ENCODE measurements at places on chromosomes 12 and 14. TPM values are rescaled to one million over a fixed set of nuclear protein-coding genes. Genes with fewer than 3 reads are reported as not detected.

Gene DLGAP5
- 0.08 TPM for total RNA-seq

Gene KRT2
- total RNA-seq: not detected

Gene SLC10A1
- total RNA-seq: not detected

Gene DNM1L
- 67.3 TPM for total RNA-seq

Gene RNASE3
- total RNA-seq: not detected

Gene RFX4
- total RNA-seq: not detected

Gene METAP2
- total RNA-seq: 63.5 TPM

DNA sequence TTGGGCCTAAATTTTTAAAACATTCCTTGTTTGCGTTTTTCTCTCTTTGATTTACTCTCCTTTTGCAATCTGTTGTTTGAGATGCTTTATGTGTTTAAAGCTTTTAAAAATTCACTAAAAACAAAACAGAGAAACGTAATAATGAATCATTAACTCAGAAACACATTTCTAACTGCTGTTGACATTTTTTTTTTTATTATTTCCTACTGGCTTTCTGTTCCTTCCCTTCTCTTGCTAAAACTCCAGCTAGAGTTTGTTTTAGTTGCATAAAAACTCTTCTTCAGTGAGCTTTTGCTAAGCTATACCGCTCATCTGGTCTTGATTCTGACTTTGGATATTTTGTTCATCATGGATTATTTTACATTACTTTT is 29.0 kb upstream of the SRGAP1 start:
- DNase-seq: no peak

DNA sequence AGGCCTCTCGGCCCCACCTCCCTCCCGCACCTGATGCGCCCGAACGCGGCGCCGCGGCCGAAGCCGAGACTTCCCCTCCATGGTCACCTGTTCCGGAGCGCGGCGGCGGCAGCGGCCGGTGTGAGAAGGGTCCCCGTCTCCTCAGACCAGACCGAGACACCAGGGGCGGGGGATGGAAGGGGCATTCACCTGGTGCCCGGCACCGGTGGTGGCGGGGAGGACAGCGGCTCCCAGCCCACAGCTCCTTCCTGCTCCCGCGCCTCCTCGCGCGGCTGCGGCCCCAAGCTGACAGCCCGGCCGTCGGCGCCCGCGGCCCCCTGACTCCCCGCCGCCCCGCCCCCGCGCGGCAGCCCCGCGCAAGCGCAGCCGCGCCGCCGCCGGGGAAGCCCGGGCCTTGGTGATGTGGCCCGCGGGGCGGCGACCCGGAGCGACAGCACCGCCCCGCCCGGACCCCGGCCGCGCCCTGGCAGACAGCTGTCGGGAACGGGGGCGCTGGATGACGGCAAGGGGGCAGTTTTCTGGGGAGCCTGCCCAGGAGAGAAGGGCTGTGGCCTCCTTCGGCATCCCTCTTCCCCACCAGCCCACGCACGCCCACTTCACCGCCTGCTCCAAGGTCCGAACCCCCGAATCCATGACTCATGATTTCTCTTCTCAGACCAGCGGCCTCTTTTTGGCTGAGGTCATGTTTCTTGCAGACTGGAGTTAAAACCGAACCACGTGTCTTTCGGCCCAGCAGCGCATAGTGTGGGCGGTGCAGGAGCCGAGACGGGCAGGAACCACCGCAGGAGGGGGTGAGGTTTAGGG is at the start of gene SLC41A2:
Gene SLC41A2 (minus strand): TSS at position 290 of the 804 bp plus-strand sequence. CDS start 29,763 bp downstream, outside the sequence.
- peak; percentile 83 for DNase-seq

DNA sequence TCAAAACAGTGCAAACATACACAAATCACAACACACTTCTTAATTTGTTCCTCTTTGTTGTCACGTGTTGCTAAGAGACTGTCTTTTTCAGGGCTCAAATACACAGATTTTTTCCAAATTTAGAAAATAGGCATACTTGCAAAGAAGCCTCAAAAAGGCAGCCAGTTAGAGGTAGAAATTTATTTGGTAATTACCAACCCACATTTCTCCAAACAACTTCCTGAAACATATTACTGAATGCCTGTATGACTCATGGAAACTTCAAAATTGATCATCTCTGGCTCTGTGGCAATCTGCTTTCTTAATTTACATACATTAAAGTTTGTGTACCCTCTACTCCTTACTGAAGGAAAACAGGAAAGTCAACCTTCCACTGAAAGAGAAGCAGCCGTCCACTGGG is 36.4 kb downstream of the PPM1H start:
- DNase-seq: no peak

- DNase-seq: no peak
These were observed 1275.7 kb upstream of the FLRT2 start for GRCh38 chr14:84254290-84254689.

- DNase-seq: no peak
These were observed 11.0 kb downstream of the KLHDC1 start for GRCh38 chr14:49703965-49704364.

DNA sequence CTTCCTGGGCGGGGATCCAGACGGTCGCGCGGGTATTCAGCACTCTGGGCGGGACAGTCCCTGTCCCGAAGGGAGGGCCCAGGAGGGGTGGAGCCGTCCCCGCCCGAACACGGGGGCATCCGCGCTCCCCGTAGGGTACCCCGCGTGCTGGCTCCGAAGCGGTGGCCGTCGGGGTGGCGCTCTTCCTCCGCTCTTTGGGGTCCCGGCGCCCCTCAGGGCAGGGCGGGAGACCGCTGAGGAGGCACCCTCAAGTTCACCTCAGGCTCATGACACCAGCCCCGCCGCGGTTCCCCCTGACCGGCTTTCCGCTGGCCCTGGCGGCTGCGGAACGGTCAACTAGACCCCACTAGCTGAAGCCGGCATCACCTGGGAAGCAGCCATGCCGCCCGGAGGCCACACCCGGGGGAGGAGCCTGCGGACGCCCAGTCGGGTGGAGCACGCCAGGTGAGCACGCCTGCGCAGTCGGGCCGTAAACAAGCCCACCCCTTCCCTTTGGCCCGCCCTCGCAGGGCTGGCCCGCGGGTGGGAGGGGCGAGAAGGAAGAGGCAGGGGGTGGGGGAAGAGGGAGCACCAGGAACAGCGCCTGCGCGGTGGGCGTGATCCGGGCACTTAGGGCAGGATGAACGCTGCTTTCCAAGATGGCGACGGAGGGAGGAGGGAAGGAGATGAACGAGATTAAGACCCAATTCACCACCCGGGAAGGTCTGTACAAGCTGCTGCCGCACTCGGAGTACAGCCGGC is at the start of gene WDR20:
Gene WDR20 (plus strand): TSS at position 612 of the 741 bp plus-strand sequence. CDS start 27 bp downstream, at position 639.
- peak; percentile 100 for DNase-seq

- no peak for DNase-seq
These were observed 131.7 kb downstream of the TMTC2 start for GRCh38 chr12:82818271-82819035.

DNA sequence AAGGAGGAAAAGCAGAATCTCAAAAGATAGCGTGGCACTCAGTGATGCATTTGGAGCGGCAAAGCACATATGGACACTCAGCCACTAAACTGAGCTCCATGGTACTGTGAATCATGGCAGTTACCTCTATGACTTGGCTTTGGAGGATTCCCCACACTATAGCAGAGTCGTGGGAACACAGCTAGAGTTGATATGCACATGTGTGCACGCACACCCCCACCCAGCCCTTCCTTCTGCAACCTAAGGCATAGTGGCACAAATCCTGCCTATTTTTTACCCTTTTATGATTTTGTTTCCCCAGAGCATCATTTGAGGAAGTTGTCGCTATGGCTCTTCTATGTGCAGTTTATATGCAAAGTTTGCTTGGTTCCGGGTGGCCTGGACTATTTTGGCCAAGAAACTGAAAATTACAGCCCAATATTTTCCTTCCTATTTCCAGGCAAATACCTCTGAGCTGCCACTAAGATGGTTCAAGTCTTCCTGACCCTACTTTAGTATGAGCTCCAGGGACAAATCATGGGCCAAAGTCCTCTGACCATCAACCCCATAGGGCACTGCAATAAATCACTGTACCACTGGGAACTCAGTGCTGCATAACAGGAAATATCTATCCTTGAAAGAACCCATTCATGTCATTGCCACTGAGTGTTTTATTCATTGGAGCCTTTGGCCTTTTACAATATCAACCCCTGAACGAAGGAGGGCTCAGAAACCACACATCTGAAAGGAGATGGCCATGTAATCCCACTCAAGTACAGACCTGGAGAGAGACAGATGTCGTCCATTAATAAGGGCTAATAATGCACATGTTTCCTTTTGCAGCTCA is 177.5 kb downstream of the EGLN3 start:
- no peak for DNase-seq

DNA sequence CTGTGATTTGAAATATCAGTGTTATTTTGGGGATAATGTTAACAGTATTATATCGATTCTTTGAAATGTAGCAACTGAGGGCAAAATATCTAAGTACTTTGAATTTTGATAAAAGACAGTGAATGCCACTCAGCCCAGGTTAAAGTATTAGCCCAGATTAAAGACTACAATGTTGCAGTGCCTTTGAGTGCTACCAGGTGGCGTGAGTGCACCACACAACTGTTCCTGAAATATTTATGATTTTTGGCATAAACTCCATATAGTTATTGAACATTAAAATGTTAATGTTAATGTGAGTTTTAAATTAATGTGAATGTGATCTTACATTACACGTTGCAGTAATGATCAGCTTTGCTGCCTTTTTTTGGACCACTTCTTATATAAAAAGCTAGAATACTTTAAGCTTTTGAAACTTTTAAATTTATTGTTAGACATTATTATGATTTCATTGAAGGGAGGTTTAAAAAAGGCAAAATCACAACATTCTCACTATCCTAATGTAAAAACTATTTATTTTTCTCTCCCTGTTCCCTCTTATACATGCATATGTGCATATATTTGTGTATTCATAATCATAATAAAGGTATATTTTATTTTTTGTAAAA is 22.5 kb downstream of the MRPS35 start:
- no peak for DNase-seq

DNA sequence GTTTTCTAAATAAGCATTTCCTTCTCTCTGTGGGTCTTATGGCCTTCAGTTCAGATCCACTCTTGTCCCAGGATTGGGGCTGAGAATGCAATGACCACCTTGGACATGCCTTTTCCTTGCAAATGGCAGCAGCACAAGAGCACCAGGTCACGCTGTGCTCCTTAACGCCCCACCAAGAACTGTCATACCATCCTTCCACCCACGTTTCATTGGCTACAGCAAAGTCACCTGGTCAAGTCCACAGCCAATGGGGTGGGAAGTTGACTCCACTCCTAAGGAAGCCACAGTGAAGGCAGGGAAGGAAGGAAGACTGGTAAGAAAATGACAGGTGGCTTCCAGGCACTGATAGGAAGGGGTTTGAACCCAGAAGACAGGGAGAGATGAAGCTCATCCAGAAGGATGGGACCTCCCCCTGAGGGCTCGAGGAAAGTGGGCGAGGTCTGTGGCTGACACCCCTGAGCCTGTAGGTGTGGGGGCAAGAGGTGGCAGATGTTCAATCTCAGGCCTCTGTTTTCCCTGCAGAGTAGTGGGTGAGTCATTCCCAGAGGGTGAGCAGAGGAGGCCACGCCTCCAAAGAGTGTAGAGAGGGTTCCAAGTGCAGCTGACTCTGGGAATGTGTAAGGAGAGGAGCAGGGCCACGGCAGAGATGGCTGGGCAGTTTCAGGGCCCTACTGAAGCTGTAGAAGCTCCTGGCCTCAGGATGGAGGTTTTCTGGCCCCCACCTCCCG is 113.5 kb upstream of the VRK1 start:
- no peak for DNase-seq

Measured in cardiac septum (tissue), 1 donor.